NCI-H1092 (cell line): ENCODE measurements at places on chromosomes 7 and 10.

- DNase-seq: no peak
These were observed 216.2 kb downstream of the KIAA1217 start for GRCh38 chr10:24425151-24425550.

- DNase-seq: no peak
These were observed 1.8 kb downstream of the HOXA10 start for GRCh38 chr7:27172315-27172774.

DNA sequence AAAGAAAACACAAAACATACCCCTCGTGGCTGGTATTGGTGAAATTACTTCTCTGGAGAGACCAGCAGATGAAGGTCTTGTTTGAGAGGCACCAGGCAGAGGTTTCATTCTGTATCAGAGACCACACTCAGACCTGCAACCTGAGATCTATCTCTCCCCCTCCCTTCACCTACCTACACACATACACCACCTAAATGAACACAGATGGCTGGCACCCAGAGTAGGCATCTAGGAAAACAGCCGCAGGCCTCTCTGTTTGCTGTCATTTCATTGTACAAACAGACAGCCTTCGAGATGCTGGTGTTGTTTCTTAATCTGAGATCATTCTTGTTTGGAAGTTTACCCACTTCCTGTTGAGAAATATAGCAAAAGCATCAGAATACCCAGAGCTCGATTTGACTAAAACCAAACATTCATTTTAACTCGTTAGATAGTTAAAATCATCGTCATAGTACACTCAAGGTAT lies 173.9 kb upstream of the SLC25A13 start:
- DNase-seq: peak; percentile 62

DNA sequence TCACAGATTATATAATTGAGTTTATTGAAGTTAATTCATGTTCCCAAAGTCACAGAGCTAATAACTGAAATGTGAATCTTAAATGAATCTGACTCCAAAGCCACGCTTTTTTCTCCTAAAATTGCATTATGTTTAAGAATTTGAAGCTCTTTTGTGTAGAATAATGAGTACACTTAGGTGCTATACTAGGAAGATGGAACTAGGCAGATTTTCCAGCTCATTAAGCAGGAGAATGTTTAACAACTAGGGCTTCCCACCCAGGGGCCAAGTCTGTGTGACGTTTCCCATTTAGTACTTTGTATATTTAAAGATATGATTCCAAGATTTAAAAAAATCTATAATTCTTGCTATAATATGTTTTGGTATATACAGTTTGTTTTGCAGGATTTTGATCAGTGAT lies 169.5 kb downstream of the KIF20B start:
- DNase-seq: no peak

DNA sequence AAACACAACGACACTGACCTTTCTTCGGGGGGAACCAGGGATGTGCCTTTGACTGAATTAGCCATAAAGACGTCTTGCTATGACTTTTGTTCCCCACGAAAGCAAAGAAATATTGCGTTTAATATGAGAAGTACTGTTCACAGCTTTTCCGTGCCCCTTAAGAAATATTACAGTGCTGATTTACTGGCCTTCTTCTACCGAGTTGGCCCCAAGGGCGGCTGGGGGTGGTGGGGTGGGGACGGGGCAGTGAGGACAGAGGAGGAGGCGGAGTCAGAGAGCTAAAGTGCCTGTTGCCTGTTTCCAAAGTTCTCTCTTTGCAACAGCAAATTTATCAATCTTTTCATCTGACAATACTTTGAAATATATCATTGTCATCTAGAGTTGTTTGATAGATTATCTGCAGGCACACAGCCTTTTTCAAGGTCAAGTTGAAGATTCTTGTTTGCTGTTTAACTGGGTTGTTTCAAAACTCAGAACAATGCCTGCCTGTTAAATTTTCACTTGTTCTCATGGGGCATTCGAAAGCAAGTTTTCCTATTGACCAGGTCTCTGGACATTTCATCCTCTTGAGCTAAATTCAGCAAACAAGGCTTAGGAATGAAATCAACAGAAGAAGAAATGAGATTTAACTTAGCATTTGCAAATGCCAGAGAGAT lies 9.0 kb downstream of the PTF1A start:
- no peak for DNase-seq
